ENCODE measurements at places on chromosomes 3 and 15.

DNA sequence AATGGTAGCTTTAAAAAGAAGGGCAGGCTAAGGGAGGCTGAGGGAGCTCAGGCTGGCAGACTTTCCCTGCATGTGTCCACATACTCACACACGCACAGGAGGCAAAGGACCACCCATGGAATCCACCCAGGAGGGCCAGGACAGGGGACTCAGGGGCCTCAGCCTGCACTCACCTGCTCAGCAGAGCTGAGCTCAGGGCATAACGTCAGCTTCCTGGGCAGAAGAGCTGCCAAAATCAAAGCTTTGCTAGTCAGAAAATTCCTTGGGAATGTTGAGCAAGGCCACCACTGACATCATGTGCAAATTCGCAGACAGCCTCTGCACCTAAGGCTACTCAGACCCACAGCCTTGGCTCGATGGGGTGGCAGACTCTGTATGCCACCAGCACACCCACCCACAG, 16.4 kb upstream of the ALAS1 start:
- DNase-seq, result no peak

DNA sequence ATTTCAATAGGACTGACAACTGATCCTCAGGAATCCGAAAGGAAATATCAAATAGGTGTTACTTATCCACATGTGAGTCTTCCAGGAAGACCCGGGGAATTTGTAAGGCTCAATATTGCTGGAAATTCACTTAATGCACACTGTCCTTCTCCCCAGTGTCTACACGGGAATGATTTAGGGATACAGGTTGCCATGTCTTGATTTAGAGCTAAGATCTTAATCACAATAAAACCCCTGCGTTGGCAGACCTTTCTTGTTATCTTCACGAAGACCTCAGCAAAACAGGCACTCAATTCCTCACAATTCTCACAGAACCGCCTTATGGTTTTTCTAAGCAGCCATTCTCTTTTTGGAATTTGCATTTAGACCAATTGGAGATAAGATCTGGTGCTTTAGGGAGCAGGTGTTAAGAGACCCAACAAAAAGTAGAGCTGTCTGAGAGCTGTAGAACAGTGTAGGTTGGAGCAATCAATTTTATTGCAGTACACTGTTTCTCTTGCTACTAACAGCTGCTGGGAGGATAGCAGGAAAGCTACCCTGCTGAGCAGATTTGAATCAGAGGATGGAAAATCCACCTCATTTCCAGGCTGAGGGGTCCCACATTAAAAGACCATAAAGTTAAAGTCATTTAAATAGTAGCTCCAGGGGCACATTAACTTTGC, 925.7 kb downstream of the EPHA3 start:
- no peak for DNase-seq

- DNase-seq, result no peak
Observed at GRCh38 chr15:34124651-34125050, 22.8 kb downstream of the PGBD4 start.

- no peak for DNase-seq
Observed at GRCh38 chr3:134211797-134212196, 38.9 kb downstream of the RYK start.

Measured in CD8-positive, alpha-beta memory T cell (primary cell).